MG63 (cell line): ENCODE measurements at places on chromosomes 4 and X.

DNA sequence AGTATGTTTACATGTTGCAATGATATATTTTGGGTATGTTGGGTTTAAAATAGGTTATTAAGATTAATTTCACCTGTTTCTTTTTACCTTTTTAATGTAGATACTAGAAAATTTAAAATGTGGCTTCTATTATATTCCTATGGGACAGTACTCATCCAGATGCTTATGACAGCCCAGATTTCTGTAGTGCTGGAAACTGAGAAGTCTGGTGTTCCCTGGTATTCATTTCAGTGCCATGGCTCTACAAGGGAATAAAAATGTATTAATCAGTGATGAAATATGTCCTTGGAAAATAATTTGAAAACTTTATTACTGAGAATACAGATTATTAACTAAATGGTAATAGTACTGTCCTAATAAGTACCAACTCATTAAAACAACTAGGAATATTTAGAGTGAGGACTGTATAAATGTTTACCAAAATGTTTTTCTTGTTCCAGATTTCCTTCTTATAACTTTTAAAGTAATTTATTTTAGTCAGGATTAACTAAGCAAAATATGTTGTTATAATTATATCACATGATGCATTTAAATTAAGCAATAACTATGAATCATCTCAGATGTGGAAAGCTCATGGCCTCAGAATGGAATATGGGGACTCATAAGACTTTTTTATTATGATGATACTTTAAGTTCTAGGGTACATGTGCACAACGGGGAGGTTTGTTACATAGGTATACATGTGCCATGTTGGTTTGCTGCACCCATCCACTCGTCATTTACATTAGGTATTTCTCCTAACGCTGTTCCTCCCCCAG lies 25.3 kb downstream of the ARHGAP24 start:
- no peak for DNase-seq

GRCh38 chrX:129779747-129780146 lies at the start of gene SASH3:
Gene SASH3, plus strand, starts transcription at chrX:129779949. Its CDS starts 149 bp downstream, at chrX:129780098.
- DNase-seq: no peak

GRCh38 chrX:16033331-16033730 lies 90.0 kb upstream of the GRPR start:
- DNase-seq: no peak

- DNase-seq: no peak
Measured at GRCh38 chr4:165600959-165601683, 222.3 kb downstream of the CPE start.
